ENCODE measurements at places on chromosomes 1 and 21. TPM values are rescaled to one million over a fixed set of nuclear protein-coding genes. Genes with fewer than 3 reads are reported as not detected.

GRCh38 chr1:68904477-68904876, 407.6 kb upstream of the DEPDC1 start:
- H3K36me3 ChIP-seq, result no peaks in the 10 kb centered on the region
- no peaks in the 10 kb centered on the region for H3K27me3 ChIP-seq
- H3K27ac ChIP-seq, result no peak overlapping the region
- H3K4me3 ChIP-seq, result no peak overlapping the region
- no peak for DNase-seq
- no peaks in the 10 kb centered on the region for H3K4me1 ChIP-seq

GRCh38 chr1:19384113-19384512, 72.0 kb downstream of the SLC66A1 start:
- no peaks in the 10 kb centered on the region for H3K27me3 ChIP-seq
- H3K36me3 ChIP-seq, result peaks cover 55% of the 10 kb centered on the region
- DNase-seq, result no peak
- peak overlapping the region; percentile 48 for H3K27ac ChIP-seq
- H3K4me3 ChIP-seq, result no peak overlapping the region

GRCh38 chr1:180310095-180310494, 80.0 kb downstream of the LHX4 start:
- no peaks in the 10 kb centered on the region for H3K36me3 ChIP-seq
- H3K4me3 ChIP-seq, result no peak overlapping the region
- H3K4me1 ChIP-seq, result peaks cover 2% of the 10 kb centered on the region
- no peak for DNase-seq

- no peaks in the 10 kb centered on the region for H3K27me3 ChIP-seq
- no peak for DNase-seq
- peaks cover 3% of the 10 kb centered on the region for H3K36me3 ChIP-seq
- H3K4me3 ChIP-seq, result no peak overlapping the region
- no peaks in the 10 kb centered on the region for H3K4me1 ChIP-seq
Measured at GRCh38 chr1:35369922-35370671, 101.6 kb downstream of the ZMYM4 start.

- no peak for DNase-seq
- no peaks in the 10 kb centered on the region for H3K27me3 ChIP-seq
- no peak overlapping the region for H3K27ac ChIP-seq
- H3K4me1 ChIP-seq, result no peaks in the 10 kb centered on the region
- no peaks in the 10 kb centered on the region for H3K36me3 ChIP-seq
- H3K4me3 ChIP-seq, result no peak overlapping the region
Measured at GRCh38 chr1:115181231-115181630, 91.9 kb upstream of the TSPAN2 start.

Gene IL20
- not detected for total RNA-seq

Data from upper lobe of left lung (tissue), 6 donors.